ENCODE measurements at places on chromosomes 1 and 21. TPM values are rescaled to one million over a fixed set of nuclear protein-coding genes. Genes with fewer than 3 reads are reported as not detected.

GRCh38 chr1:2042830-2043773, 7.1 kb upstream of the PRKCZ start:
- no peak for DNase-seq

GRCh38 chr1:183476081-183476480, 3.8 kb downstream of the SMG7 start:
- DNase-seq, result no peak

- DNase-seq, result no peak
These were observed 12.3 kb downstream of the COLGALT2 start for GRCh38 chr1:184025242-184025675.

- no peak for DNase-seq
These were observed 2.9 kb downstream of the MACO1 start for GRCh38 chr1:25433389-25434186.

LYPD8 gene
- not detected for total RNA-seq

GRCh38 chr1:63857478-63857877, 83.7 kb downstream of the ROR1 start:
- DNase-seq, result no peak

PTPRC gene
- not detected for total RNA-seq

DNA sequence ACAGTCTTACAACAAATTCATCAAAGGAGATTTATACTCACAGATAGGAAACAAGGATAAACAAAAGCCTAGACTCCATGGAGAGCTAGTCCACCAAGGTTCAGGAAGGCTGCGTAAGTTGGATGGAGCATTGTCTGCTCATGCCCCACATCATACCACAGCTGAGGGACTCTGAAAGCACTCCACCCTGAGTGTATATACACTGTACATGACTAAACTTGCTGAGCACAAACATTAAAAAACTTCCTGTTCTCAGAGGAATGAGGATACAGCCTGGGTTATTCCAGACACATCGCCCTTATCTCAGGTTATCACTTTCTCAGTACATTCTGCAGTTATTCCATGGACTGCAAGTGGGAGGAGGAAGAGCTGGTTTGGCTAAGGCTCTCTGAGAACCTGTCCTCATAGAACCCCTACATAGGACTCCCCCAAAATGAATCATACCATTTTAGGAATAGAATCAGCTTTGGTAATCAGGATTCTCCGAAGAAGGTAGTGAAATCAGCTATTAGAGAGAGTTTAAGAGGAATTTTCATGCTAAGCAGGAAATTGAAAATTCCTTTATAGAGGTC, 58.0 kb upstream of the PRMT6 start:
- DNase-seq, result no peak

DNA sequence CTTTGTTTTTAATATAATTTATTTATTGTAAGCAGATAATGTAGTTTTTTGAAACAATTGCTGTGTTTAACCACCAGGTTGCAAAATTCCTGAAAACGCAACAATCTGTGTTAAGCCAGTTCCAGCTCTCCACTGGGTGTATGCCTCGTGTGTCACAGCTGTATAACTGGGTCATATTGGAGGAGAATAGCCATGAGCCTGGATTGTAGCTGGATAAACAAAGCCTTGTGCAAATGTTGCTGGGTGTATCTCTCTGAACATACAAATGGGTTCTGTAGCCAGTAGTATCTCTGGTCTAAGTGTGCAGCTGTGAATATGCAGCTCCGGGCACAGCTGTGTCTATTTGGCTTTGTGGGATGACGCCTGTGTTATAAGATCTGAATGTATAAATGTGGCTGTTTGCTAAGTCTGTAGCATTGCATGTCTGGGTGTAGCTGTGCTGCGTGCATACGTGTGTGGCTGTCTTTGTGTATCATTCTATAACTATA, 2.8 kb downstream of the TCEA3 start:
- DNase-seq, result no peak

KCNH1 gene
- 0.34 TPM for total RNA-seq

- DNase-seq, result no peak
These were observed 122.7 kb downstream of the LMO4 start for GRCh38 chr1:87451229-87451920.

CADM3 gene
- total RNA-seq, result 2.9 TPM

RBM11 gene
- 8.1 TPM for total RNA-seq
